NCI-H1930 (cell line): ENCODE measurements at places on chromosomes 4 and X.

GRCh38 chrX:2967584-2967983 is 38.4 kb upstream of the ARSD start:
- DNase-seq = no peak

DNA sequence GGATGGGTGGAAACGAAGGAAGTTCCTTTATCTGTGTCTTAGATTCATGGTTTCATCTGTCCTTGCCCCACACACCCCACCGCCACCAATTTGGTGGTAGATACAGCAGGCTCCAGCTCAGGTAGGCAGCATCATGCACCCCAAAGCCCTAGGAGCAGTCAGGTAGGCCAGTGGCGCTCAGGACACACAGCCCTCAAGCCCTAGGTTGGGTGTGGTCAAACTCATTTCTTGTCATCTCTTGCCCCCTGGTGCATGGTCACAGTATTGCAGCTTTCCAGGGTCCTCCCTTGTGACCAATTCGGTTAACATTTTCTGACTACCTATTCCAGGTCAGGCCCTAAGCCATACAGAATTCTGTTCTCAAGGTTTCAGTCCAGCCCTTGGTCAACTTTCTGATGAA is 14.5 kb upstream of the PRRG3 start:
- DNase-seq = peak; percentile 20

GRCh38 chr4:154030746-154031145 is 241.9 kb upstream of the SFRP2 start:
- no peak for DNase-seq

GRCh38 chr4:113707048-113707447 is 54.5 kb downstream of the CAMK2D start:
- DNase-seq = no peak

DNA sequence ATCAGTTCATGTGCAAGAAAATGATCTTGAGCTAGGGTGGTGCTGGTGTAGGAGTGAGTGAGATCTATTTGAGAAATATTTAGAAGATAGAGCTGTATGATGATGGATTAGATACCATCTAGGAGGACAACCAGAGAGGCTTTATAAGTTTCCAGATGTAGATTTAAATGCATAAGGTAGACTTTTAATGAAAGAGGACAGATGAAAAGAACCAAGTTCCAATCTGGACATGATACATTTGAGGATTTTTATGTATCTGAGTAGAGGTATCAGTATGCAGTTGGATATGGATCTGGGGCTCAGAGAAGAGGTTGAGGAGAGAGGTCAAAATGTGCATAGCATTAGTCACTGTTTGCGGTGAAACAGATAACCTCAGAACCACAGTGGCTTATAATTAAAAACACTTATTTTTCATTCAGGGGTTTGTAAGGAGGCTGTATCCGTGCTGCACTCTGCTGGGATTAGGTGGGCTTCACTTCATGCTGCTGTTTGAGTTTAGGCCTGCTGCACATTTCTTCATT is 348.7 kb downstream of the BMPR1B start:
- DNase-seq = no peak

DNA sequence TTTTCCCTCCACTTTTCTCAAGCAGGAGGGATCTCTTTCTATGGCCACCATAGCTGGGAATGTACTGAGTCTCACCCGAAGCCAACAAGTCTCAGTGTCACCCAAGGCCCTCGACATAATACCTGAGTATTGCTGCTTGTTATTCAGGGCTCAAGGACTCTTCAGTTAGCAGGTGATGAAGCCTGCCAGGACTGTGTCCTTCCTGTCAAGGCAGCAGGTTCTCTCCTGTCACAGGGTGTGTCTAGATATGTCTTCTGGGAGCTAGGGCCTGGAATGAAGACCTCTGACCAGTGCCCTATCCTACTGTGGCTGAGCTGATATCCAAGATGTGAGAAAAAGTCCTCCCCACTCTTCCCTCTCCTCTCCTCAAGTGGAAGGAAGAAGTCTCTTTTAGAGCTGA is 391.0 kb upstream of the DIPK2B start:
- no peak for DNase-seq

- DNase-seq = no peak
These were observed 2.3 kb upstream of the HTATSF1 start for GRCh38 chrX:136495043-136495442.

DNA sequence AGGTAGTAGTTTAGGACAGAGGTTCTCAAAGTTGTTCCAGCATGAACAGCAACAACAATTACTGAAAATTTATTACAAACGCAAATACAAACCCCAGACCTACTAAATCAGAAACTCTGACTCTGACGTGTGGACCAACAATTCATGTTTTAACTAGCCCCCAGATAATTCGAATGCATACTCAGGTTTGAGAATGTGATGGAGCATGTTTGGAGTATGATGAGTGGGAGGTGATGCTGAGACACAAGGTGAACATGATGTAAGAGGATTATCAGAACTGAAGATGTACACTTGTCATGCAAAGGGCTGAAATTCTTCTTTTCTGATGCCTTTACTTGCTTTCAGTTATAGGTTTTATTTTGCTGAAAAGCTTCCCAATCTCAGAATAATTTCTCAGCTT is 323.0 kb downstream of the INPP4B start:
- no peak for DNase-seq

GRCh38 chrX:65610040-65610439 is 57.4 kb upstream of the MSN start:
- DNase-seq = no peak
